NCI-H1092 (cell line): ENCODE measurements at places on chromosomes 13 and 19.

GRCh38 chr19:38736036-38736412 is 8.2 kb downstream of the CAPN12 start:
- no peak for DNase-seq

DNA sequence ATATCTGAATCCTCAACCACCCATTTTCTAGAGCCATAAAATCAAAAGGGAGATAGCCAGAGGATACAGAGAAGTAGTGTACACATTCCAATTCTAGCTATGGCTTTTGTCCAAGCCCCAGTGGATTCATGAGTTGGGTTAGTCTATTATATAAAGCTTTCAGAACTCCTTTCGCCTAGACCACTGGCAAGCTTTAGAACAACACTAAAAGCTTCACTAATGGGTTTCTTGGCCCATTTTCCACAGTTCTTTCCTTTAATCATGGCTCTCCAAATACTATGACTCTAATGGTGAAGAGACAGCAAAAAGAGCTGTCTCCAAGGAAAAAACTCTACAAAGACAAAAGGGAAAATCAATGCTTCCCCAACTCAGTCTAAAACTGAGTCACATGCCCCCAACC is 48.2 kb upstream of the SLITRK5 start:
- peak; percentile 88 for DNase-seq

DNA sequence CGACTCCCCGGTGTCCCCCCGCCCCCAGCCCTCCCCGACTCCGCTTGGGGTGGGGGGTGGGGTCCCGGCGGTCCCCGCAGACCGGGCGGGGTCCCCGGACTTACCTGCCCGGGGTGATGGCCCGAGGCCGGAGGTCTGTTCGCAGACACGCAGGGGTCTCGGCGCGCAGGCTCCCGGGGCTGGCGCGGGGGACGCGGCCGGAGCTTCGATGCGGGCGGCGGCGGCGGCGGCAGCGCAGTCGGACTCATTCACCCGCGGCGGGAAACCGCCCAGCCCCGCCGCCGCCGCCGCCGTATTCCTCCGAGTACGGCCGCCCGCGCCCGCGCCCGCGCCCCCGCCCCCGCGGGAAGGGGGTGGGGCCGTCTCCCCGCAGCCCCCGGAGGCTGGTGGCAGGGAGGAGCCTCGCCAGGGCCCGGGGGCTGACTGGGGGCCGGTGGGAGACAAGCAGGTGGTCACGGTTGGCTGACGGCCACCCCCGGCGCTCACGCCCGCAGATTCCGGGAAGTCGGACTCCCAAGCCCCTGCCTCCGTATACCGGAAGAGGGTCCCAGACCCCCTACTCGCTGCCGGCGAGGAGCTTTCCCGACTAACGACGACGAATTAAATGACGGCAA is at the start of gene C2CD4C:
Gene C2CD4C, minus strand, starts transcription at position 246 of the 614 bp plus-strand sequence. CDS start 786 bp downstream, outside the sequence.
- no peak for DNase-seq

- DNase-seq = no peak
Observed at GRCh38 chr13:91540158-91540736, 141.8 kb downstream of the GPC5 start.

- DNase-seq = no peak
Observed at GRCh38 chr19:36638862-36639510, 27.7 kb downstream of the ZNF461 start.

DNA sequence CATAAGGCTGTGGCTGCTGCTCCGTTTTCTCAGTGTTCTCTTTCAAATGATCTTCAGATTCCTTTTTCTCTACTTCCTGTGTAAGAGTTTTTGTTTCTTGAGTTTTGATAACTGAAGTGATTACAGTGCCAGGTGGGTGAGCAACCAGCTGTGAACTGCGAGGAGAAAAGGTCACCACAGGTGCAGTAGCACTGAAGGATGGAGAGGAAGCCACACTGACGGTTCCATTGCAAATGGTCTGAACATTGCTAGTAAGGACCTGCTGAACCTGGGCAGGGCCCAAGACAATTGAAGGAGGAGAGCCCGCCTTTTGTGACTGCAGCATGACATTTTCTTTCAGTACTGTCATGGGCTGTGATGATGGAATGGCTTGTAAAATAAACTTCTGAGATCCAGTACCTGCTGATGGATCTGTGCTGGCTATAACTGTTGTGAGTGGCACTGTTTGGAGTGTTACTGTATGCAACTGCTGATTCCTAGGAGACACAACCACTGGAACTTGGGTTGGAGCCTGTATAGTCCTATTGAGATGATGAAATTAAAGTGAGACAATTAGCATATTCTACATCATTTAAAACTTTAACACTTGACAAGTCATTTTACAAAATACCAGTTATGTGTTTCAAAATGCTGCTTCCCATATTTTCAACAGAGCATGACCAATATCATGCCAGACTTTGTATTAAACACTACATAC is 85.5 kb downstream of the ELF1 start:
- no peak for DNase-seq

- DNase-seq = peak; percentile 10
Observed at GRCh38 chr13:80010286-80010831, 330.6 kb downstream of the SPRY2 start.

DNA sequence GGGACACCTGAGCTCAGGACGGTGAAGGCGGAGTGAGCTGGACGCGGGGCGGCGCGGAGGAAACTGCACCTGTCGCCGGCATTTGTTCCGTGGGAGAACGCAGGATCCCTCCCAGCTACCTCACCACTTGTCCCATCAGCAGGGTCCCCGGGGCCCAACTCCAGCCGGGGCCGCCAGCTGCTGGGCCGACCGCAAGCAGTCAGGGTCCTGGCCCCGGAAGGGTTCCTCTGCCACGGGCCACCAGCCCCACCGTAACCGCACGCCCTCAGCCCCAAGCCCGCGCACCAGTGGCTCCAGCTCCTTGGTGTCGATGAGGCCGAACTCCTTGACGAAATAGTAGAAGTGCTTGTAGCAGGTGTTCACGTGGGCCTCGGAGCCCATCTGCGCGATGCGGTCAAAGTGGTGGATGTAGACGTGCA is 19.6 kb downstream of the MOB3A start:
- DNase-seq = no peak

DNA sequence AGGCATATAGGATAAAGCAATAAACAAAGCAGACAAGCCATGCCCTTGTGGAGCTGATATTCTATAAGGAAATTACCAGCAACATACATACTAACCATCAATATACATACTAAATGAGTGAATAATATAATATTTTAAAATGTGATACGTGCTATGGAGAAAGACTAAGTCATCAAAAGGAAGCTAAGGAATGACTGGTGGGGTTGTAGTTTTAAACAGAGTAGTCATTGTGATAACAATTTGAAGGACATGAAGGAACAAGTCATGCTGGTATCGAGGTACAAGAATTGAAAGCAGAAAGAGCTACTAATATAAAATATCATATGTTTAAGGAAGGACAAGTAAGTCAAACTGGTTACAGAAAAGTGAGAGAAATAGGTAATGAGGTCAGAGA is 894.9 kb upstream of the PCDH9 start:
- no peak for DNase-seq

DNA sequence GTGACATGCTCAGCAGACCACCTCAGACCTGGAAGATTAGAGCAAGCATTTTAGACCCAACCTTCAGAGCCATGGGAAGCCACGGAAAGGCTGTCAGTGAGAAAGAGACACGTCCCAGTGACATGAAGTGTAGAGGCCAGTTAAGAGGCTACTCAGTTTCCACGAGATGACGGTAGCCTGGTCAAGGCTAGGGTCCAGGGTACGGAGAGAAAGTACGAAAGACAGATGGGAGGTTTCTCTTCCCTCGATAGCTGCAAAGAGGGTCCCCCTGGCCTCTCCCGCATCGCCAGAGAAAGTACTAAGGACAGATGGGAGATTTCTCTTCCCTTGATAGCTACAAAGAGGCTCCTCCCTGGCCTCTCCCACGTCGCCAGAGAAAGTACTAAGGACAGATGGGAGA is 8.6 kb downstream of the ZSCAN5A start:
- no peak for DNase-seq

DNA sequence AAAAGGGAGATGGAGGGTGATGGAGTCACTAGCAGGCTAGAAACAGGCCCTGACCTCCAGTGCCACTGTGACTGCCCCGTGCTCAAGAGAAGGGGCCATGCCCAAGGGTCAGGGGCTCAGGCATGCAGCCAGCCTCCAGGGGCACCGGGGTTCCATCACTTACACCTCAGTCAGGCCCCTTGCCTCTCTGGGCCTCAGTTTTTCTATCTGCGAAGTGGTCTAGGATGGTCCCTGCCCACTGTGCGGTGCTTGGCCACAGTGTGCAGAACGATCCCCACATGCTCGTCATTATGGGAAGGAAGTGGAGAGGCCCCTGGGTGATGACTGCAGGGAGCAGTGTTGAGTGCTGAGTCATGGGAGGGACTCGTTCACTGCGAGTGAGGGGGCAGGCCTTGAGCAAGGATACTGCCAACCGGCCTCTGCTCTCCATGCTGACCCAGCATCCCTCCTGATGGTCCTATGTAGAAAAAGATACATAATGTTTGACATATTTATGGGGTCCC is 23.1 kb downstream of the TMED1 start:
- no peak for DNase-seq

DNA sequence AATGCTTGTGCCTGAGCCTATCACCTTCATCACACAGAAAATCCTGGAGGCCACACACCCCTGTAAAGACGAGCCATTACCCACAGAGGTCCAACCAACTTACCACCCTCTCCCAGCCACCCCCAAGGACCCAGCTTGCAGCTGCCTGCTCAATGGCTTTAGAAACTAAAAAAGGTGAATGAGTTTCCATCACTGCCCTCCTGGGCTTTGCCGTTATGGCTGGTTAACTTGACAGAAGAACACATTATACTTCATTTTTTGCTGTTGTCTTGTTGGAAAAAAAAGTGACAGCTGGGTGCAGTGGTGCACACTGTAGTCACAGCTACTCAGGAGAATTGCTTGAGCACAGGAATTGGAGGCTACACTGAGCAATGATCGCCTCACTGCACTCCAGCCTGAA is 17.4 kb upstream of the FEM1A start:
- DNase-seq = no peak

- DNase-seq = peak; percentile 29
Observed at GRCh38 chr13:58018865-58019264, 387.3 kb downstream of the PCDH17 start.

DNA sequence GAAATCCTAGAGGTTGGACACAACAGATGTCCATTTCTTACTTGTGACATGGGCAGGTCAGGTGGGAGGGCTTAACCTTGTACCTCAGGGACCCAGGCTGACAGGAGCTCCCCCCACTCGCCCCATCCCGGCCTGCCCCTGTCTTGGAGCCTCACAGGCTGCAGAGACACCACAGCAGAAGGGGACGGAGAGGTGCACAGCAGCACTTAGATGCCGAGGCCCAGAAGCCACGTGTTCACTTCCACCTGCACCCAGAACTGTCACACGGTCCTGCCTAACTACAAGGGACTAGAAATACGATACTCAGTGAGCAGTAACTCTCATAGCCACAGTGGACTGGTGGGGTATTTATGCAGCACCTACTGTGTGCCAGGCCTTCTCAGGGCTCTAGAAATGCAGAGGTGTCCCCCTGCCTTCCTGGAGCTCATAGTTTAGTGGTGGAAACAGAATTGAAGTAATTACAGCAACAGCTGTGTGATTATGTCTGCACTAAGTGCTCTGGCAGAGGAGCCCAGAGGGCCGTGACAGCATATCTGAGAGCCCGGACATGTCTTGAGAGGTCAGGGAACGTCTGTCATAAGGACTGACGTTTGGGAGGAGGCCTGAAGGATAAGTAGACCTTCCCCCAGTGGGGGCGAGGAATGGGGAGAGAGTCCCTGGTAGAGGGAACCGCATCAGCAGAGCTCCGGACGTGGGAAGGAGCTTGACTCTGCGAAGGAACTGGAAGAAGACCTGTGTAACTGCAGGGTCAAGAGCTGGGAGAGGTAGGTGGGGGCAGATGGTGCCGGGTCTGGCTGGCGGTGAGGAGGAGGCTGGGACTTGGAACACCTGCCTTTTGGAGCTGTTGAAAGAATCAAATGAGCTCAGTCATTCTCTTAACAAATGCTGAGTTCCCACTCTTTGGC is 130.0 kb downstream of the SIPA1L3 start:
- no peak for DNase-seq

DNA sequence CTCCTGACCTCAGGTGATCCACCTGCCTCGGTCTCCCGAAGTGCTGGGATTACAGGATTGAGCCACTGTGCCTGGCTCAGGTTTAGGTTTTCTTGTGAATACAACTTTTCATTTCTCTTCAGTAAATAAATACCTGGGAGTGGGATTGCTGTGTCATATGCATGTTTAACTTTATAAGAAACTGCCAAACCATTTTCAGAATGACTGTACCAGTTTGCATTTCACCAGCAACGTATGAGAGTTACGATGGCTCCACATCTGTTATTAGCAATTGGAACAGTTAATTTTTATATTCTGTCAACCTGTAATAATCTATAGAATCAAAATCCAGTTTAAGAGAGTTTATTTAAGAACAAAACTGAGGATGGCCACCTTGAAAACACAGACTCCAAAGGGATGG is 52.2 kb downstream of the TEX26 start:
- no peak for DNase-seq

- no peak for DNase-seq
Observed at GRCh38 chr13:106369858-106370257, 165.6 kb downstream of the EFNB2 start.

DNA sequence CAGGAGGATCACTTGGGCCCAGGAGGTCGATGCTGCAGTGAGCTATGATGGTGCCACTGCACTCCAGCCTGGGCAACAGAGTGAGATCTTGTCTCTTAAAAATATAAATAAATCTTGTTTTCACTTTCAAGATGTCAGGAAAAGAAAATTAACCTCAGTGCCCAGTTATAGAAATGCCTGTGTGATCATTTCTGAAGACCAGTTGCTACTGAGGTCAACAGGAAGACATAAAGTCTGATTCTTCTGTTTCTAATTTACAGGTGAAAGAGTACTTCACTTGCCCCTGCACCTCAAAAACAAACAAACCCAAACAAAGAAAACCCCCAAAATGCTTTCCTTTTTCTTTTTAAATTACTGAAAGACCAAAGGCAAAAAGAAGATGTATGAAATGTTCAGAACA is 174.3 kb upstream of the NBEA start:
- DNase-seq = no peak

GRCh38 chr19:7678971-7679751 is 1.5 kb upstream of the TRAPPC5 start:
- DNase-seq = no peak

DNA sequence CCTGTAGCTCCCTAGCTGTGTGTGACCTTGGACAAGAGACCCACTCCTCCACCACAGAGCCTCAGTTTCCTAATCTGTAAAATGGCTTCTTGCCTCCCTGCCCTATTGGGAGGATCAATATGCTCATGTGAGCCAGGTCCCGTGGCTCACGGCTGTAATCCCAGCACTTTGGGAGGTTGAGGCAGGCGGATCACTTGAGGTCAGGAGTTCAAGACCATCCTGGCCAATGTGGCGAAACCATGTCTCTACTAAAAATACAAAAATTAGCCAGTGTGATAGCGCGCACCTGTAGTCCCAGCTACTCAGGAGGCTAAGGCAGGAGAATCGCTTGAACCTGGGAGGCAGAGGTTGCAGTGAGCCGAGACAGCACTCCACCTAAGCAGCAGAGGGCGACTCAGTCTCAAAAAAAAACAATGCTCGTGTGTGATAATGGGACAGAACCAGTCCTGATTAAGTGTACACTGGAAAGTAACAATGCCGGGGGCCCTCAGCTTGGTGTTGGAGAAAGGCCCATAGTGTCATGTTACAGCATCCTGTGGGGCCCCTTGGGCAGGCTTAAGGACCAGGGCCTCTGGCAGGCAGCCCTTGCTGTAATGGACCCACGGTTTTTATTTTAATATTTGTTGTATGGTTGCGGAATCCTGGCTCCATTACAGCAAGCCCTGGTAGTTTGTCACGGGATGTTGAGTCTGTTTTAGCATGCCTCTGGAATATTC is 6.8 kb downstream of the RPS11 start:
- DNase-seq = peak; percentile 12
